Kasumi-1 (cell line): ENCODE measurements at places on chromosomes 12 and 14.
A peak's percentile ranks its signal among the peaks of the same experiment; 100 is the strongest.

DNA sequence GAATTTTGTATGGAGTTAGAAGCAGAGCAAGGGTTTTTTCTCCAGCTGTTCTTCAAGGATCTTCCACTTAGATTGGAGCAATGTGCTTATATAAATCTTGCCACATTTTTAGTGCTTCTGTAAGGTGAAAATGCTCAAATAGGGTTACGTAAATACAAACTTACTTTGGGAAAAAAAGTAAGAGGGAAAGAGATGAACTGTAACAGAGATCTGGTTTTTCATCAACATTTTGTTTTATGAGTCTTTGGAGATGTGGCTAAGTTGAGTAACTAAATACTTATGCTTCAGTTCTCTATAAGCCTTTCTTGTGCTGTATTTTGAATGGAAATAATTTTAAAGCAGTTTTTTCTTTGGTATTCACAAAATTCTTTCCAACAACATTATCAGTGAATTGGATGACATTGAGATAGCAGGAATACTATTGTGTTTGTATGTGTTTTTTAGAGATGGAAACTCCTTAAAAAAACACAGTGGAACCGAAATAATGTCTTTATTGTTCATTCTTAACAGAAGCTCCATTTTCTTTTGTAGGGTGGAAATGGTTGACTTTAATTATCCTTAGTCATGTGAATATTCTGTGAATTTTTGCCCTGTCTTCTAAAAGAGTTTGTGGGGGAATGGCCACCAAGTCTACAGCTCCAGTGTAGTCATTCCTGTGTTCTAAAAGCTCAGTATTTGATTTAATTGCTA, 45.7 kb downstream of the NPAS3 start:
- DNase-seq, result no peak

- no peak for DNase-seq
Observed at GRCh38 chr12:1594006-1594260, 448 bp downstream of the FBXL14 start.

GRCh38 chr12:66010787-66011547, 119.6 kb downstream of the LLPH start:
- no peak for DNase-seq

DNA sequence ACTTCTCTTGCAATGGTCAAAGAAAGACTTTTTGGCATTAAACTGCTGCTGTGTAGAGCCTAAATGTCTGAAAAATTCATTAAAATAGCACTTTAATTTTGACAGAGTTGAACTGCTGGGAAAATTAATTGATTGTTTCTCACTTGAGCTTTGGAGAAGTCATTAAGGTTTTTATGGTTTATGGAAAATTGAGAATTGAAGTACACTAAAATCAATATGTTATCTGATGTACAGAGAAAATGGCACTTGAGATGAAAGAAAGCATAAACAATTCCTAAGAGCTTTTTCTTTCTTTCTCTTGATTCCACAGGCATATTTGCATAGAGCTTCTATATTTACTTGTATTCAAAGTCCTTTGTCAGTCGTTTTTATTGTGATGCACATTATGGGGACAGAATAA, 188.5 kb upstream of the CAND1 start:
- no peak for DNase-seq

- no peak for DNase-seq
Observed at GRCh38 chr12:52209321-52209720, 17.5 kb upstream of the KRT80 start.

- no peak for DNase-seq
Observed at GRCh38 chr12:1668833-1669543, 21.9 kb upstream of the ADIPOR2 start.

DNA sequence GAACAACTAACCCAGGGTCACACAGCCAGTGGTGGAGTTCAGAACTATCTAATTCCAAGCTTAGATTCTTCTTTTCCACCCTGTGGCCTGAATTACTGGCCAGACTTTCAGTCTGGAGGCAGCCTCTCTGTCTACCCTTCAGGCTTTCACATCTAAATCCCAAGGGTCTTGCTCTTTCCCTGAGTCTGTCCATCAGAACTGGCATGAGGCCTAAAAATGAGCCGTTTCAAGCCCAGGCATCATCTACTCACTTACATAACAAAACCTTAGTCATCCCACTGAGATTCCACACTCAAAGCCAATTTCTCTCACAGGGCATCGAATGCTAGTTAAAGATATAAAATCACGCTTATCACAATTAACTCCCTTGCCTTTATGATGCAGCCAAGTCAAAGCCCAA, 1.3 kb upstream of the PTGDR start:
- no peak for DNase-seq

- no peak for DNase-seq
Observed at GRCh38 chr12:69649529-69649928, 38.8 kb upstream of the LRRC10 start.

DNA sequence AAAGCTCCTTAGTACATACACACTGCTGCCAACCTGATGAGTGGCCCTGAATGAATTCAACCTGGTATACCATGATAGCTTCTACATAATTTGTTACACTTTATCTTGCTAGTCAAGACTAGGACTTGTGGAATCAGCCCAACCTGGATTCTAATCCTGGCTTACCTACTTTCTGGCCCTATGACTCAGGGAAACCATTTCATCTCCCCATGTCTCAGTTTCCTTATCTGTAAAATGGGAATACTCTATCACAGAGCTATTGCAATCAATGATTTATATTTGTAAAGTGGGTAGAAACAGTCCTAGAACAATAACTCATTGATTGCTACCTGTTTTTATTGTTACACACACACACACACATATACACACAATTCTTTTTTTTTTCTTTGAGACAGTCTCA, 6.5 kb upstream of the DUSP6 start:
- DNase-seq, result no peak

DNA sequence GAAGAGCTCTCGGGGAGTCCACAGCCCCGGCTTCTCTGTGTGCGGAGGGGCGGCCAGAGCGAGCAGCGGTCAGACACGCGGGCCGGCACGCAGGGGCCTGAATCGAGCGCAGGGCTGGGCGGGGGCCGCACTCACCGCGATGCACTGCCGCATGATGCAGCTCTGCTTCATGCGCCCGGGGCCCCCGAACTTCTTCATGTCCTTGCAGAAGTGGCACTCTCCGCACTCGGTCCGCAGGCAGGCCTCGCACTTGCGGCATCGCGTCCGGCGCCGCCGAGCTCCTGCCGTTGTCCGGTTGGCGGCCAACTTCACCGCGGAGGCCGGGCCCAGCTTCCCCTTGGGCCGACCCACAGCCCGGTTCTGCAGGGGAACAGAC, 53.1 kb downstream of the RNF34 start:
- no peak for DNase-seq

GRCh38 chr12:57885207-57885606, 38.7 kb upstream of the CTDSP2 start:
- DNase-seq, result no peak

DNA sequence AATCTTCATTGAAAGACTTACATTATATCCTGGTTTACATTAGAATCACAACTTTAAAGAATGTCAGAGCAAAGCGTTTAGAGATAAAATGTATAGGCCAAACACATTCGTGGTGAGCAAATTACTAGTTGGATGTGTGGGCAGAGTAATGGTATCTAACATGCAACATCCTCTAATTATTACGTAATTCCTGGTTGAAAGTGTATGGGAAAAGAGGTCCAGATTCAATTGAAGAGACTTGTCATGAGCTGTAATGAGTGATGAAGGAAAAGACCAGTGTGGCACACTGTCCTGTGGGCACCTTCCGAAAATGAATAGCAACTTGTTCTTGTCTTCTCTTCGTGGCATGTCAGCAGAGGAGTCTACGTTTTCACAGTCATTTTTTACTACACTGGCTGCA, 192.8 kb downstream of the LRIG3 start:
- DNase-seq, result no peak

DNA sequence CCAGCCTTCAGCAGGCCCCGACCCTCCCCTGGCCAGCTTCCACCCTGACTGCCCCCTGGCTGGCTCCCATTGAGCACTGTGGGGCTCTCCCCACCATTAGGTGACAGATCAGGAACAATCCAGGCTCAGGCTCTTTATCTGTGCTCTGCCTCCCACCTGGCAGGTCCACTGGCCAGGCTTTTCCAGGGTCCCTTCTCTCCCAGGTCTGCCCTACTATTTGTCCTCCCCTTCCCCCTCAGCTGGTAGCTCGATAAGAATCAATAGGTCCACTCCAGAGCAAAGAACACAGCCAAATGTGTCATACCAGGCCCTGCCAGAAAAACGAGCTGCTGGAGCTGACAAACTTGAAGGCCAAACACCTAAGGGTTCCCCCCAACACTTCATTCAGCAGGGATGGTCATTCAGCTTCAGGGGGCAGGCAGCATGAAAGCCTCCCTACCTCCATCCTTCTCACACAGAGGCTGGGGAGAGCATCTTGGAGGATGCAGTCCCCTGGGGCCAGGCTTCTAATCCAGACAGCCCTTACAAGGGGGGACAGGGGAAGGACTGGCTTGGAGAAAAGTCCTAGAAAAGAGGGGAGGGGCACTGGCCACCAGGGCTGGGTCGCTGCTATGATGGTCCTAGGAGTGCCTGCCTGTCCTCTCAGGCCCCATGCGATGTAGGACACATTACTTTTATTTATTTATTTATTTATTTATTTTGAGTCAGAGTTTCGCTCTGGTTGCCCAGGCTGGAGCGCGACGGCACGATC, 1.9 kb upstream of the KRT18 start:
- DNase-seq, result no peak

DNA sequence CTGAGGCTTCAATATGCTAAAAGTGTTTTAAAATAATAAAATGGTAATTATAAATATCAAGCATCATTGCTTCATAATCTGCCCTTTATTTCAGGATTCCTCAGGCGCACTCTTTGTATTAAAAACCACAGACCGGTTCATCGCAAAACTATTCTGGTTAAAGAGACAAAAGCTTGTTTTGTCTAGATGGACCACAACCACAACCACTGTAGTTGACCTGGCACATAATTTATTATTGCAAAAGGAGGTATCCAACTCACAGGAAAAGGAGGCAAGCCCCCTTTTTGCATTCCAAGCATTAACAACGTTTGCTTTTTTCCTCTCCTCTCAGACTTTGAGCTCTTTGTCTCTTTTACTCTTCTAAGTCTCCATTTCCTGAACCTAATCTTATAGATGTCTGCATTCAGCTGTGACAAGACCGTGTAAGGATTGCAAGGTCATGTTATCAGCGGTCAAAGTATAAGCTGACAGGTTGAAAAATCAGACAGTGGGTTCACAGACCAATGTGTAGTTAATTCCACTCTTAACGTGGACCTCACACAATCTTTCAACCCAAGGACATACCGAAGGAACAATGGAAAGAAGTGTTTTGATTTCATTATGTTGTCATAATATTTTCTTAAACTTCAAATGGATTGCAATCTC, 1057.6 kb downstream of the GALC start:
- no peak for DNase-seq

DNA sequence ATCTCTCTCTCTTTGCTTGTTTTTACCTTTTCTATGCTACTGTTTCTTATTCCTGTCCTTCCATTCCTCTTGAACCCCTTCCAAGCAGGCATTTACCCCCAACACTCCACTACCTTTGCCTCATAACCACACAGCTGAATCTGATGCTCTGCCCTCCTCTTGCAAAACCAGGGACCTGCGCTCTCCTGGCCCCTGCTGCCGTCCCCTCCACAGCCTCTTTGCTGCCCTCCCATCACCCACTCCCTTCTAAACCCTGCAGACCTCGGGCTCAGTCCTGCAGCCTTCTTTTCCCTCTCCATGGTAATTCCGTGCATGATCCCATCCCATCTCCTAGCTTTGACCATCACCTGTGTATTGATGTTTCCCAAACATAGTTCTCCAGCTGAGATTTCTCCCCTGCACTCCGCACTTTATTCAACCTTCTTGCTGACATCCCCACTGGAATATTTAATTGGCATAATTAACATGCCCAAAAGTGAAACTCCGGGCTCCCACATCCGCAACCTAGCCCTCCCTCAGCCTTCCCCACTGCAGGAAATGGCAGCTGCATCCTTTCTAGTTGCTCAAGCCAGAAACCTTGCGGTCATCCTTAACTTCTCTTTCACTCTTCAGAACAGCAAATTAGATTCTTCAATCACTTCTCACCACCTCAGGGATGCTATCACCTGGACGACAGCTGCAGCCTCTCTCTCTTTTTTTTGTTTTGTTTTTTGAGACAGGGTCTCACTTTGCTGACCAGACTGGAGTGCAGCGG, 16.0 kb downstream of the FIGNL2 start:
- peak; percentile 50 for DNase-seq

- DNase-seq, result no peak
Observed at GRCh38 chr12:8449355-8449859, 6.4 kb upstream of the CLEC6A start.

GRCh38 chr12:129119537-129119936, 266.3 kb downstream of the GLT1D1 start:
- DNase-seq, result no peak

DNA sequence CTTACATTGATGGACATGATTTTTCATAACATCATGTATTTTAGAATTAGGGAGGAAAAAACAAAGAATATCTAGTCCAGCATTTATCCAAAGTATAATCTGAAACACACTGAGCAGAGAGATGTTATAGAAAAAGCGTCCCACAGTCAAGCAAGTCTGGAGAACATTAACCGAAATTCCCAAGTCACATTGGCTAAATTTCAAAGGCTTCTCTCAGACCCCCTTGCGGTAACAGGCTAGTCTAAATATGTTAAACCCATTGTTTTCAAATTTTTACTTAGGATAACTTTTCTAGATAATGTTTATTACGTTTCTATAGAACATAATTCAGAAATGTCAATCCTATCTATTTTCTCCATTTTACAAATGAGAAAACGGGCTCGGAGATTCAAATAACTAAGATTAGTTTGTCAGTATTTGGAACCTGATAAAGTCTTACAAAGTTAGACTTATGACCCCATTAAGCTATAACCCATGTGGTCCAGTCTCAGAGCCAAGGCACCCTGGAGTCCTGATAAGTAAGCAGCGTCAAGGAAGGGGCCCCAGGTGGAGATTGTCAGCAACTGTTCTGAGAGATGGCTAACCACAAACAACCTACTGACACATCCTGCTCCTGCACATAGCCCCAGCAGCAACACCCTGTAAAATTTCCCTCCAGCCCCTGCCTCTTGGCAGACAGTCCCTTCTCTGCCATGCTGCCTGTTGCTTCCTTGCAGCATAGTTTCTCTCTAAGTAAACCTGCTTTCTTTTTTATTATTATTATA, 220.6 kb upstream of the TMEM260 start:
- DNase-seq, result peak; percentile 1

DNA sequence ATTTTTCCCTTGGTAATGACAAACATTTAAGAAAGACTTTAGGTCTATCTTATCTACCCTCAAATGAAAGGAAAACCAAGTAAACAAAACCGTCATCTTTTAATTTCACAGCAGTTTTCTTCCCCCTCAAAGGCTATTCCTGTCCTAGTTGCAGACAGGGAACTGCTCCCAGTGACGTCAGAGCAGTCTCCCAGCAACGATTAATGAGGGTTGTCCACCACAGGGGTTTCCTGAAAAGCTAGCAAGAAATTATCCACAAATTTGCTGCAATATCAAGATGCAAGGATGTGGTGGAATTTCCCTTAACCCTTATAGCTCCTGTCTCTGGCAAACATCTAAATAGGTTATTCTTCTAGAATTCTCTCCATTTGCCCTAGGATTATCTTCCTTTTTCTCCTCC, 89.1 kb upstream of the STAC3 start:
- peak; percentile 44 for DNase-seq

GRCh38 chr12:3116106-3116844, 39.1 kb downstream of the TSPAN9 start:
- DNase-seq, result no peak

GRCh38 chr14:71665781-71666180, 266.4 kb upstream of the RGS6 start:
- DNase-seq, result no peak

GRCh38 chr12:102480406-102480805, at the start of gene IGF1:
Gene IGF1, minus strand, starts transcription at chr12:102480563. Its CDS starts 182 bp downstream, at chr12:102480381.
- DNase-seq, result peak; percentile 68

GRCh38 chr12:119415714-119416113, 81.2 kb downstream of the CCDC60 start:
- DNase-seq, result no peak

GRCh38 chr14:63759456-63759855, 31.6 kb upstream of the SGPP1 start:
- DNase-seq, result no peak
